ENCODE measurements at places on chromosomes 7 and 10.

DNA sequence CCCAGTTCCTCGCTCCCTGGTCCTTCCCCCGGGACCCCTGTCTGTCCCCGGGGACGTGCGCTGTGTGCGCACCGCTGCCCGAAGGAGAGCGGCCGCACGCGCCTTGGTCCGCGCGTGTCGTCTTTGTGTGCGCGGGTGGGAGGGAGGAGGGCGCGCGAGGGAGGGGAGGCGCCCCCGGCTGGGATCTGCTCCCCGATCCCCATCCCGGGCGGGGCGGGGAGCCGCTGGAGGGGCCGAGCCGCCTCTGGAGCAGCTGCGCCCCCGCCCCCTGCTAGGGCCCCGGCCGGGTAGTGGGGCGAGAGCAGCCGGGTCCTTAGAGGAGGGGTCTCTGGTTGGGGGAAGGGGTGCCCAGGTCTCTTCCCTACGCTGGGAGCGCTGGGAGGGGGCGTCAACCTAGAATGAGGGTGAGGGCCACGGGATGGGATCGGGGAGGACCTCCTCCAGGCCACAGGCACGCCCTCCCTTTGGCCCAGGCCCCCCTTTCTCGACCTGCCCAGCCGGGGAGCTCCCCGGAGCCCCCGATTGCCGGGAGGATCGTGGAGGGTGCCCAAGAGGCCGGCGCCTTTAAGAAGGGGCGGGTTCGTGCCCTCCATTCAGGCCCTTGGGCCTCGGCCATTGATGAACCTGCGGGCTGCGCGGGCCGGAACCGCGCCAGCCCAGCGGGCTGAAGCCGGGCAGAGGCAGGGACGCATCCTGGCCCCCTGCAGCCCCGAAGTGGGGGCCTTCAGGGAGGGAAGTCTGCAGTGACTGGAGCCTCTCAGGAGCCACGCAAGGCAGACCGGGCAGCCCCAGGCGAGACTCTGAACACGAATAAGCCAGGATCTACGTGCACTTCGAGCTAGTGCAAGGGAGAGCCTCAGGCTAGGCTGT, 678 bp downstream of the SH2B2 start:
- no peak for DNase-seq

GRCh38 chr7:37816922-37817590, 31.3 kb upstream of the NME8 start:
- DNase-seq, result no peak

GRCh38 chr7:124752310-124752709, 13.3 kb downstream of the GPR37 start:
- DNase-seq, result no peak

DNA sequence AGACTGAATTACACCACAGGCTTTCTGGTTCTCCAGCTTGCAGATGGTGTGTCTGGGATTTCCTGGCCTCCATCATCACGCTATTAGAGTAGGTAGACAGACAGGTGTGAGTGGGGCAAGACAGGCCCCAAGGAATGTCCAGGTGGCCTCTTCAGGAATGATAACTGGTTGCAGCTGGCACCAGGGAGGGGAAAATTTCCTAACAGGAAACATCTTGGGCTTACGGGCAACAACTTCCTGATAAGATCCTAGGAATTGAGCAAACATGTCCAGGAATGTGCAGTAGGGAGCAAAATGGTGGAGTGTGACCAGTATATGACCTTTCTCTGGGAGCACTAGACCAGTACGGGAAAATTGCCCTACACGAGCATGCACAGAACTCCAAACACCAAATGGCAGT, 11.3 kb downstream of the XRCC2 start:
- no peak for DNase-seq

DNA sequence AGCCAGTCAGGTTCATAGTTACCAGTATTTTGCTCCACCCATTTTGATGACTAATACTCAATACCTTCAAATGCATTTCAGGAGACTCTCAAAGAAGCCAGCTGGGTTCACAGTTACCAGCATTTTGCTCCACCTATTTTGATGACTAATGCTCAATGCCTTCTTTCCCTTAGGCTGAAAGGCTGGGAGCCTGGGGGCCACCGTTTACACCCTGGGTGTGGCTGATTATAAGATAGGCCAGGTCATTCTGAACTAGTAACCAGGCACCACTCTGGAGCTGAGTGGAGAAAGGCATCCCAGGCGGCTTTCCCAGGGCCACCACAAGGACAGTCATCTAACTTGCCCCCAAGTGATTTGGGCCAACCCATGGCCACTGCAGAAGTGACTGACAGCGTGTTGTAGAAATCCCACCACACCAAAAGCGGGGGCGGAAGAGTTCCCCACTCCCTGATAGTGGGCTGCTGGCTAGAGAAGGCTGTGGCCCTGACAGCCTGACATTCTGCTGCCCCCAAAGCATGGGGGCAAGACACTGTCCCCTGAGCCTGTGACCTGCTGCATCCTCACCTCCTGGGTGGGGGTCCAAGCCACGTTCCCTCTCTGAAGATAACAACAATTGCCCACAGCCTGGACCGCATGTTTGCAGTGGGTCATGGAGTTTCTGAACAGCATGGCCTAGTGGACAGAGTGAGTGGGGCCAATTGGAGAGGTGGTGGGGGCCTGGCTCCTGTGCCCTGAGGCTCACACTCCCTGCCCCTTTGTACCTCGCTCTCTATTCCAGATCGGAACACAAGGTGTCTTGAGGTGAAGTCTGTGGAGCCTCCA, 23.0 kb upstream of the ZNF488 start:
- peak; percentile 39 for DNase-seq

GRCh38 chr10:75611993-75612372, 180.6 kb downstream of the LRMDA start:
- no peak for DNase-seq

GRCh38 chr7:118288098-118288497, 63.6 kb downstream of the ANKRD7 start:
- DNase-seq, result no peak

All from hematopoietic multipotent progenitor cell treated with erythropoietin and hydrocortisone succinate and interleukin-3 and kit ligand, for 15 days (in vitro differentiated cells).